ENCODE measurements at places on chromosomes 2 and 18.

GRCh38 chr2:12929758-12930157 is 213.0 kb downstream of the TRIB2 start:
- no peak for DNase-seq

- no peak for DNase-seq
Measured at GRCh38 chr2:62556086-62556485, 50.1 kb upstream of the TMEM17 start.

DNA sequence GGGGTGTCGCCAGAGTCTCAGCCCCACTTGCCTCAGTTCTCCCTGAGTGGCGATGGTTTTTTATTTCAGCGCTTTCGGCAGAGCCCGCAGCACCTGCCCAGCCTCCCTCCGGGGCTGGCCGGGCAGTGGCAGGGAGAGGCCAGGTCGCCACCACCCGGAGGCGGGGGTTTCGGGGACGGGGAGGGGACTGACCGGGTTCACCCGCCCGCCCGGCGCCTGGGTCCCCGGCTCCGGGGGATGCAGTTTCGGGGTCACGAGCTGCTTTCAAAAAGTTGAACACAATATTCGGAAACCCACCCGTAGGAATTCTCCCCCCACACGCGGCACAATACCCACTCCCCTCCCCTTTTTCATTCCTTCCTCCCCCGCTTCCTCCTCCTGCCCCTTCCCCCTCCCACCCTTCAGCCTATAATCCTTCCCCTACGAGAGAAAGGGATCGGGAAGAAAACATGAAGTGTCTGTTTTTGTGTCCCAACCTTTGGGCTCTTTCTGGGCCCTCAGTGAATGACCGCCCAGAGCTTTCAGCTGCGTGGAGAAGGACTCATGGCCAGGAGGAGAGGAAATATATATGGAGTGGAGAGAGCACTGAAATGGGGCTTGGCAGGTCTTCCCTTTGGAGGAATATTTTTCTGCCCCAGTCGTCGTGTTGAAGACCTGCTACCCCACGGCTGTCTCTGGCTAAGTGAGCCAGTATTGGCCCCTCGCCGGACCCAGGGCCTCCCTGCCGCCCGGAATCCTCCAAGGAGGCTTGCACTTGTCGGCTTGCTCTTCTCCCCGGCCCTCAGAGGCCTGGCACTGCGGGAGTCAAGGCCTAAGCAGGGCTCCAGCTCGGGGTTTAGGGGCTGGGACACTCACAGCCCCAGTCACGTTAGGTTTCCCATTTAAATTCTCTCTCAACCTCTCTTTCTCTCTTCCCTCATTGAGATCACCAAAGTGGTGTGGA is 2.1 kb upstream of the SIX3 start:
- no peak for DNase-seq

- no peak for DNase-seq
Measured at GRCh38 chr18:29184654-29185053, 1007.7 kb upstream of the CDH2 start.

DNA sequence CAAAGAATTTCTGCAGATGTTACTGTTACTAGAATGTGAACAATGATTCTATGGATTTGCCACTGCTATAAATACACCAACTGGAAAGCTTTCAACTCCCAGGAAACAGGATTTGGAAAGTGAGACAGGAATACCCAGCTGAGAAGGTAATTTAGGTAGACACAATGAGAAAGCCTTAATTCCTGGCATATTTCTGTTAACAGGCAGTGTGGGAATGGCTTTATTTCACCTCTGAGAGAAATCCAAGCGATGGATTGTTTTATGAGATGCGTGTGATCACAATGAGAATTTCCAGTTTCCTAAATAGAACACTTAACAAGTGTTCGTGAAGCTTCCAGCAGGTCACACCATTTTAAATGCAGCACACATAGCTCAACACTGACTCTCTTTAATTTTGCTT is 133.0 kb downstream of the SLC8A1 start:
- DNase-seq, result no peak
